ENCODE measurements at places on chromosomes 3 and 15.

DNA sequence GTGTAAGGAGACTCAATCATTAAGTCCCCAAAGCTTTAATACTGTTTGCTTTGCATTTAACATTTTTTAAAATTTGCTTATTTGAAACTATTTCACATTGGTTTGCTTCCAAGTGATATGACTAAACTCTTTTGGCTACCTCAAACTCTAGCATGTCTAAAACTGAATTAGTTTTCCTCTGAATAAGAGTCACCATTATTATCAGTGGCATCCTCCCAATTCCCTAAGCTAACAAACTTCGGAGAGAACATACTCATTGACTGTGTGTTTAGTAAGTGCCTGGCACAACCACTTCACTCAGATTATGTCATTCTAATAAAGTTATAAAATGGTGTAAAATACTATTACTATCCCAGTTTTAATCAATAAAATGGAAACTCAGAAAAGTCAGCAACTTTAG, 21.9 kb downstream of the ATOSA start:
- DNase-seq, result no peak

GRCh38 chr15:100966997-100967396, 47.8 kb downstream of the LRRK1 start:
- DNase-seq, result no peak

DNA sequence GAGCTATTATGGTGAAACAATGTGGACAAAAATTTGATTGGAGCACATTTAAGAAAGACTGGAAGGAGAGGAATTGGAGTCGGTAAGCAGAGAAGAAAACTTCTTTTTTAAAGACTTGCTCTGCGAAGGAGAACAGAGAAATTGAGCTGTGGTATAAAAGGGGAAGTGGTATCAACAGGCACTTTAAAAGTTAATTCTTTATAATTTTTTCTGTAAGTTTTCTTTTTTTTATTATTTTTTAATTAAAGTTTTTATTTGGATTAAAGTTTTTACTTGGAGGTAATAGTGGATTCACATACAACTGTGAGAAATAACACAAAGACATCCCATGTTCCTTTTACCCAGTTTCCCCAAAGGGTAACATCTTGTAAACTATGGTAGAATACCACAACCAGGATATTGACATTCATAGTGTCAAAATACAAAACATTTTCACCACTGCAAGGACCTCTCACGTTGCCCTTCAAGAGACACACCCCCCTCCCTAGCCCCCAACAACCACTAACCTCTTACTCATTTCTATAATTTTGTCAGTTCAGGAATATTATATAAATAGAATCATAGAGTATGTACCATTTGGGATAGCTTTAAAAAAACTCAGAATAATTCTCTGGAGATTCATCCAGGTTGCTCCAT, 33.8 kb upstream of the XIRP1 start:
- DNase-seq, result no peak

DNA sequence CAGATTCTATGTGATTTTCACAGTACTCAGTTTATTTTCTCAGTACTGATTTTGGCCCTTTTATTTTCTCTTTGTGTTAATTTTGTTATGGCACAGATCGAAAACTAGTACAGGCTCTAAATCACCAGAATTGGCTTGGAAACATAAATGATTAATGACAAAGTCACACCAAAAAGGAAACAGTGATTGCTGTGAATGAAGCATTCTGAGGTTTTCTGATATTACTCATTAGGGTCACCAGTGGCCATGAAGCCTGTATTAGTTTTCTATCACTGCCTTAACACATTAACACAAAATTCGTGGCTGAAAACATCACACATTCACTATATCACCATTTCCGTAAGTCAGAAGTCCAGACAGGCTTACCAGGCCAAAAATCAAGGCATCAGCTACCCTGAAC, 343.0 kb upstream of the THRB start:
- DNase-seq, result no peak

- DNase-seq, result no peak
Measured at GRCh38 chr3:144287001-144287400, 315.4 kb downstream of the DIPK2A start.

GRCh38 chr3:119700920-119701734, 1.7 kb upstream of the CFAP91 start:
- DNase-seq, result no peak
